Liver (tissue), 10 donors: ENCODE measurements at places on chromosomes 2 and 18.

- DNase-seq, result no peak
Observed at GRCh38 chr2:234291765-234292204, 205.1 kb downstream of the ARL4C start.

DNA sequence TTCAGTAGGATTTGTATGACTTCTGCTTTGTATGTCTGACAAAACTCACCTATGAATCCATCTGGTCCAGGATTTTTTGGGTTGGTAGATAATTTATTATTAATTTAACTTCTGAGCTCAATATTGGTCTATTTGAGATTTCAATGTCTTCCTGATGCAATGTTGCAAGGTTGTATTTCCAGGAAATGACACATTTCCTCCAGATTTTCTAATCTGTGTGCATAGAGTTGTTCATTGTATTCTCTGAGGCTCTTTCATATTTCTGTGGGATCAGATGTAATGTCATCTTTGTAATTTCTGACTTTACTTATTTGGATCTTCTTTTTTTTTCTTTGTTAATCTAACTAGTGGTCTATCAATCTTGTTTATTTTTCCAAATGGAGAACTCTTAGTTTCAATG lies 584.7 kb upstream of the SETBP1 start:
- no peak for DNase-seq

DNA sequence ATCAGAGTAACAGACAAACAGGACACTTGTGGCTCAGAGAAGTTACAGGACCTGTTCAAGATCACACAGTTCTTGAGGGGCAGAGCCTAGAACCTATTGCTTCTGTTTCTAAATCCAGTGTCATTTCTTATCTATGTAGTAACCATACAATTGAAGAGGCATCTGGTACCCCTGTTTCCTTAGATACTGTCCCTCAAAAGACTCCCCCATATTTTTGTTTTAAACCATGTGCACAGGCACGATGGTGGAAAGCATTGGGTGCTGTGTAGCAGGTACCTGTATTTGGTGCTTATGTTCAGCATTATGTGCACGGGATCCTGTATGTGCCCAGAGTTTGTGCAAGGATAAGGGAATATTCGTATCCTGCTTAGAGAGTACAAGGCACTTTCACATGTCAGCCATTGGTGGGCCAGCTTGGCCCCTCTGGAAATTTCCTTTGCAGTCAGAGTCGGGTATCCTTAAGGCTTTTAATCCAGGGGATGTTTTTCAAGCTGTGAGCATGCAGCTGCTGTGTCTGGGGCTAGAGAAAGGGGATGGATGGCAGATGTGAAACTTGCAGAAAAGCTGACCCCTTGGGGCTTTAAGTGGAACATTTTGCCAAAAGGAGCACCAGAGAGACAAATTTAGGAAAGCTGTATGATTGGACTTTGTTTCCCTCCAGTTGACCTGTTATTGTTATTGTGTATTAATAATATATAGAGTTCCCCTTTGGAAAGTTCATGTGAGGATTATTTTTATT lies 2.1 kb downstream of the LBH start:
- DNase-seq, result no peak

GRCh38 chr2:138277062-138277461 lies 224.5 kb upstream of the SPOPL start:
- DNase-seq, result no peak

- DNase-seq, result no peak
Observed at GRCh38 chr2:217784996-217785543, 217.7 kb downstream of the TNS1 start.

DNA sequence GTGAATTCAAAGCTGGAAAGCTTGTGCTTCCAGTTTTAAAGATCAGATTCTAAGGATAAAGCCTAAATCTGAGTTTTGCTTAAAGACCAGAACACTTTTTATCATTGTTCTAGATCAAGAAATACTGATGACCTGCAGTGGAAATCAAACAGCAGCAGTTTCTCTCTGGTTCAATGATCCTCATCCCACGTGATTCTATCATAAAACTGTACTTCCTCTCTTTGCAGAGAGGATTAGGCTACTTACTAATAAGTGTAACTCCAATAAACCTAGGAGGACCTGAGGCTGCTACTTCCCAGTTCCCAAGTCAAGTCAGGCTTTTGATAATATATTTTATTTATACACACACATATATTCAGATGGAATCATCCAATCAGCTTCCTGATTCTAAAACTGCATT lies 81.9 kb downstream of the TCF4 start:
- DNase-seq, result no peak

DNA sequence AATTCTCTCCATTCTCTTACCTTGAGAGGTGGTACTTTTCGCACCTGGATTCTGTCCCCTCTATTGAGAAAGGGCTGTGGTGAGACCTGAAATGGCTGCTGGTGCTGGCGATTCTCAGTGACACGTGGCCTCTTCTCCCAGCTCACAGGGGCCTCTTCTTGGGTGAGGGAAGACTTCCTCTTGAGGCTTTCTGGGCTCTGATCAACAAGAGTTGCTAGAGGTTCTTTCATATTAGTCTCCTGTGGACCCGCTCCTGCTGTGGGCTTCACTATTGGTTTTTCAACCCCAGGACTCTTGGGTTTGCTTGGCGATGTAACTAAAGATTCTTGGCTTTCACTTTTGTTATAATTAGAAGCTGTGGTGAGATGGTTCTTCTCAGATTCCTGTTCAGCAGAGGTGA lies 76.3 kb upstream of the DTNB start:
- no peak for DNase-seq

- no peak for DNase-seq
Observed at GRCh38 chr2:229129738-229130371, 141.2 kb downstream of the PID1 start.

DNA sequence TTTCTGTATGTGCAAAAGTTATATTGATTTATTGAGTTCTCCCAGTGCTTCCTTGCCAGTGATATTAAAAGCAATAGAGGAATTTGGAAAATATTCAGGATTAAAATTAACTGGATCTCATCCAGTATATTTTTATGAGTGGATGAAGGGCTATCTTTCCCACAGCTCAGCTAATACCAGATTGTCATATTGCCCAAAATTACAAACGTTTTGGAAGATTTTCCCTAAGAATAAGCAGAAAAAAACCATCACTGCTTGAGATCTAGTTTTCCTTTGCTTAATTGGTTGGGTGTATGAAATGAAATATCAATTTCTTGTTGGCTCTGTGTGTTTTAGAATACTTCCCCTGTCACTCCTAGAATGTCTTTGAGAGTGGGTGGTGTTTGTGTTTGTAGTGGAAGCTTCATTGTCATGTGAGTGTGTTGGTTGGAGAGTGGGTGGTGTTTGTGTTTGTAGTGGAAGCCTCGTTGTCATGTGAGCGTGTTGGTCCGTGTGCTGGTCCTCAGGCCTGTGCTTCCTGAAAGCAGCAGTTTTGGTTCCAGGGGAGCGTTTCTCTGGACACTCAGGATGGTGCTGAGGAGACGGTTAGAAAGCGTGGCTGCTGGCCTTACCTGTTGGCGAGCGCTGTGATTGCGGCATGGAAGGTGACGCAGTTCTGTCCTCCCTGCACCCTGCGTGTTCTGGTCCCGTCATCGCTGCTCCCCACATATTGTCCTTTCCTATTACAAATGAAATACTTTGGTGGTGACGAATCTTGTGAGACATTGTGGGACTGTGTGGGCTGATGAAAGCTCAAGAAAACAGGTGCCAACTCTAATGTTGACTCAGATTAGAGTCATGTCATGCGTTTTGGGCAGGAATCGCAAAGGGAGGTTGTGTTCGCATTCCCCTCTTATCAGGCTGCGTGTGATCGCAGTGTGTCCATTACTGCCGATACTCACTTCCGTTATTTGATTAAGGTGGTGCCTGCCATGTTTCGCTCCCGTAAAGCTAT lies 12.4 kb downstream of the ASB1 start:
- DNase-seq, result no peak

- DNase-seq, result no peak
Observed at GRCh38 chr18:36757081-36757480, 71.7 kb downstream of the TPGS2 start.

DNA sequence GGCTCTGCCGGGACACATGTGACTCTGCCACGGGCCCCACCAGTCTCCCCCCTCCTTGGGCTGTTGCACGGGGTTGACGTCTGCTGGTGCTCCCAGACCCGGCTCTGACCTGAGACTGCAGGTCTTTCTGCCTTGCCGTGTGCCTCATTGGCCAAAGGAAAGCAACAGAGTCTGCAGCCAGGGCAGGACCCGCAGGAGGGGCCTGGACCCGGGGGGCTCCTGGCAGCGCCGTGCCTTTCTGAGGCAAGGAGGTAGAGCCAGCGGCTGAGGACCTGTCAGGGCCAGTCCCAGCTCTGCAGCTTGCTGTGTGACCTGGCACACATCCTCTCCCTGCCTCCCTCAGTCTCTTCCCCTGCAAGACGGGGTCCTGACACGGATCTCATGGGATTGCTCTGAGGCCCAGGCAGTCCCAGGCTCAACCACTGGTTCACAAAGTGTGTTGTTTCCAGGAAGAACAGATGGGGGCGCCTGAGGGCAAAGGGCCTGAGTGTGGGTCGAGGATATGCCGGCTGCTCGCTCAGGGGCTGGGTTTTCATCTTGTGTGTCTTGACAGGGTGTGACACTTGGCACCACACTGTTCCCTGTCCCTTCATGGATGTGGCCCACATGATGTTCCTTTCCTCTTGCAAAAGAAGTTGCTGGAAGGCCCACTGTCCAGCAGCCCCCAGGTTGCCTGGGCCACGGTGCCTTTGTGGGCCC lies 9.0 kb downstream of the CAPN10 start:
- DNase-seq, result no peak

GRCh38 chr18:31424383-31424988 lies 23.1 kb upstream of the DSG3 start:
- DNase-seq, result peak; percentile 37

GRCh38 chr2:66675591-66675990 lies 240.7 kb downstream of the MEIS1 start:
- DNase-seq, result no peak
